A549 treated with ZK216348 at 1 μM for 4 hours (cell line): ENCODE measurements at places on chromosomes 7 and 10. TPM values are rescaled to one million over a fixed set of nuclear protein-coding genes. Genes with fewer than 3 reads are reported as not detected.

JCAD gene
- 9.8 to 12.4 TPM (median 10.2 TPM) in 5 replicates for total RNA-seq

ZNF804B gene
- total RNA-seq: not detected in 5 replicates

BUB3 gene
- 161 to 187 TPM (median 171 TPM) in 5 replicates for total RNA-seq

TAS2R41 gene
- not detected in 5 replicates for total RNA-seq

ANKRD22 gene
- total RNA-seq: 0.28 to 0.69 TPM (median 0.31 TPM) in 5 replicates

FFAR4 gene
- 0.12 to 0.33 TPM (median 0.22 TPM) in 5 replicates for total RNA-seq

TRUB1 gene
- 11.3 to 18.7 TPM (median 15.9 TPM) in 5 replicates for total RNA-seq

OR6V1 gene
- total RNA-seq: not detected in 5 replicates

FAM170B gene
- not detected in 5 replicates for total RNA-seq

GSTO2 gene
- total RNA-seq: 2.1 to 2.7 TPM (median 2.3 TPM) in 5 replicates

DEPP1 gene
- 0.94 to 2.0 TPM (median 1.4 TPM) in 5 replicates for total RNA-seq

VWDE gene
- 0.29 to 1.3 TPM (median 0.47 TPM) in 5 replicates for total RNA-seq

FLNC gene
- total RNA-seq: 2.6 to 7.3 TPM (median 4.4 TPM) in 5 replicates

PPP1R17 gene
- not detected in 5 replicates for total RNA-seq

TLX1 gene
- not detected in 5 replicates for total RNA-seq

EGR2 gene
- 0.26 to 0.54 TPM (median 0.43 TPM) in 5 replicates for total RNA-seq

LEP gene
- total RNA-seq: not detected in 5 replicates

CPN1 gene
- 0.16 to 0.28 TPM (median 0.22 TPM) in 4 of 5 replicates, not detected in the other for total RNA-seq

TMEM26 gene
- total RNA-seq: 0.05 to 0.82 TPM (median 0.22 TPM) in 4 of 5 replicates, not detected in the other

AKR1C8 gene
- 0.29 TPM in 1 of 5 replicates, not detected in the others for total RNA-seq

WDFY4 gene
- not detected in 5 replicates for total RNA-seq

PRSS1 gene
- total RNA-seq: not detected in 5 replicates

LAMB1 gene
- 107 to 186 TPM (median 118 TPM) in 5 replicates for total RNA-seq

ACTR3C gene
- total RNA-seq: not detected in 5 replicates

EPC1 gene
- 15.1 to 21.7 TPM (median 16.9 TPM) in 5 replicates for total RNA-seq

CCDC172 gene
- not detected in 5 replicates for total RNA-seq

ST8SIA6 gene
- total RNA-seq: 0.06 to 0.08 TPM in 2 of 5 replicates, not detected in the others

TAS2R3 gene
- total RNA-seq: not detected in 5 replicates

PNLIPRP2 gene
- 0.12 TPM in 1 of 5 replicates, not detected in the others for total RNA-seq

HKDC1 gene
- total RNA-seq: 10.6 to 19.1 TPM (median 12.9 TPM) in 5 replicates

PTPRZ1 gene
- not detected in 5 replicates for total RNA-seq

TMEM213 gene
- total RNA-seq: not detected in 5 replicates

RBAK gene
- 3.8 to 7.8 TPM (median 6.3 TPM) in 5 replicates for total RNA-seq

CALCR gene
- not detected in 5 replicates for total RNA-seq

KEL gene
- total RNA-seq: 0.05 TPM in 1 of 5 replicates, not detected in the others

SPDYE16 gene
- total RNA-seq: not detected in 5 replicates

ITGB8 gene
- total RNA-seq: 0.68 to 1.5 TPM (median 0.89 TPM) in 5 replicates

LRRC4 gene
- total RNA-seq: not detected in 5 replicates

OPN1SW gene
- not detected in 5 replicates for total RNA-seq
